ENCODE measurements at places on chromosomes 3 and 15.
A peak's percentile ranks its signal among the peaks of the same experiment; 100 is the strongest.

GRCh38 chr3:158105119-158105709, 1.0 kb downstream of the SHOX2 start:
- H3K36me3 ChIP-seq: no peaks in the 10 kb centered on the region
- H3K27me3 ChIP-seq: no peaks in the 10 kb centered on the region
- peak; percentile 29 for DNase-seq
- H3K4me1 ChIP-seq: 0 out of 2 replicates have a peak, but pooled peaks cover 2% of the 10 kb centered on the region
- H3K27ac ChIP-seq: no peak overlapping the region

DNA sequence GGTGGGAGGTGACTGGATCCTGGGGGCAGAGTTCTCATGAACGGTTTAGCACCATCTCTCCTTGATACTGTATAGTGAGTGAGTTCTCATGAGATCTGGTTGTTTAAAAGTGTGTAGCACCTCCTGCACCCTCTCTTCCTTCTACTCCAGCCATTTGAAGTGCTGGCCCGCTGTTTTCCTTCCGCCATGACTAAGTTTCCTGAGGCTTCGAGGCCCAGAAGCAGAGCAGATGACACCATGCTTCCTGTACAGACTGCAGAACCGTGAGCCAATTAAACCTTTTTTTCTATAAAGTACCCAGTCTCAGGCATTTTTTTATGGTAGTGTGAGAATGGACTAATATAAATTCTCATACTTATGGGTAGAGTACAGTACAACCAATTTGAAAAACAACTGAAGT, 123.6 kb upstream of the BHLHE40 start:
- no peaks in the 10 kb centered on the region for H3K27me3 ChIP-seq
- no peak for DNase-seq
- H3K4me1 ChIP-seq: peaks cover 7% of the 10 kb centered on the region
- H3K4me3 ChIP-seq: no peak overlapping the region

- H3K4me1 ChIP-seq: peaks cover 7% of the 10 kb centered on the region
- no peaks in the 10 kb centered on the region for H3K27me3 ChIP-seq
- H3K27ac ChIP-seq: no peak overlapping the region
- no peaks in the 10 kb centered on the region for H3K36me3 ChIP-seq
- DNase-seq: no peak
- no peak overlapping the region for H3K4me3 ChIP-seq
These were observed 2.5 kb downstream of the CCDC80 start for GRCh38 chr3:112638327-112639020.

- no peaks in the 10 kb centered on the region for H3K4me1 ChIP-seq
- no peak for DNase-seq
- H3K4me3 ChIP-seq: no peak overlapping the region
- no peak overlapping the region for H3K27ac ChIP-seq
- H3K36me3 ChIP-seq: peaks cover 29% of the 10 kb centered on the region
These were observed 13.5 kb downstream of the EAF1 start for GRCh38 chr3:15440891-15441290.

DNA sequence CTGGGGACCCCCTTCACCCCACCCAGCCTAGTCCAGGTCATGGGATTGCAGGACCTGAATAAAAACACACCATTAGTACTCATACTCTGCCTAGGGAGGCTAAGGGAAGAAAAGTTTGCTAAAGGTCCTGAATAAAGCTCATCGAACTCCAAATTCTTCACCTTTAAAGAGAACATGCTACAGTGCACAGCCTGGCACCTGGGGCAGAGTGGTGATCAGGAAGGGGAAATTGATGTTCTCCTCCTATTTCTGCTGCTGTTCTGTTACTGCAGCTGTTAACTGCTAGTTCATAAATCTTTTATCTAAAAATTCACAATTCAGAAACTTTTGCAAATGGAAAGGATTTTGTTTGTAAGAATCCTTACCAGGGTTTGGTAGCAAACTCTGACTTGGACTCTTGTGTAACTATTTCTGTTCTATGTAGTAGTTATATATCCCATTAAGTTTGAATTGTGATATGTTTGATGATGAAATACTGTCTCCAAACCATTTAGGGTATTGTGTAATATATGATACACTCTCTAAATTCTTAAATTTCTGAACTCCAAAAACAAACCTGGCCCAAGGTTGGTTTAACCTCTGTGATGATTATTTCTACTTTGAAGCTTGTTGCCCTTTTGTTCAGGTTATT, 27.9 kb downstream of the MCTP2 start:
- no peak overlapping the region for H3K27ac ChIP-seq
- no peak overlapping the region for H3K4me3 ChIP-seq
- no peaks in the 10 kb centered on the region for H3K27me3 ChIP-seq
- no peaks in the 10 kb centered on the region for H3K36me3 ChIP-seq
- no peaks in the 10 kb centered on the region for H3K4me1 ChIP-seq

DNA sequence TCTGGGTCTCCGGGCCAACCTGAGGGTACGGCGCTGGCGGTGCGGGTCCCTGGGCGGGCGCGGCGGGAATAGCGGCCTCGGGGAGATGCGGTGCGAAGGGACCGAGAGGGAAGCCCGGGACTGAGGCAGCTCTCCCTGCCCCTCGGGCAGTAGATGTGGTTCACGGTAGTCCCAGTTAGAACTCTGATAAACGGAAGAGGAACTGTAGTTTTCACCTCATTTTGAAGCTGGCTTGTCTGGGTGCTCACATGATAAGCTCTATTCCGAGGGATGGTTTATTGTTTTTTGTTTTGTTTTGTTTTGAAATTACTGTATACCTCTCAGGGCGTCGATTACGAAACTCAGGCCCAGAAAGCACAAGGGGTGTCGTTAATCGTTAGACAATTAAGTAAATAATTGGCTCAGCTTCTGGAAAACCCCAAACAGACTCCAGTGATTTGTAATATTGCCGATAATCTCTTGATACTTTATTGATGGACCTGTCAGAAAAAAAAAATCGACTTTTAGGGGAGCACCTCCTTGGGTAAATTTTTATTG, 413 bp downstream of the NUSAP1 start:
- H3K27ac ChIP-seq: peak overlapping the region; percentile 89
- H3K27me3 ChIP-seq: no peaks in the 10 kb centered on the region
- H3K36me3 ChIP-seq: peaks cover 19% of the 10 kb centered on the region
- DNase-seq: no peak
- H3K4me1 ChIP-seq: peaks cover 4% of the 10 kb centered on the region
- peak overlapping the region; percentile 94 for H3K4me3 ChIP-seq

GRCh38 chr15:74549816-74550215, 8.8 kb downstream of the ARID3B start:
- H3K4me3 ChIP-seq: no peak overlapping the region
- no peak overlapping the region for H3K27ac ChIP-seq
- H3K27me3 ChIP-seq: no peaks in the 10 kb centered on the region
- no peak for DNase-seq
- H3K4me1 ChIP-seq: peaks cover 17% of the 10 kb centered on the region
- H3K36me3 ChIP-seq: peaks cover 3% of the 10 kb centered on the region

DNA sequence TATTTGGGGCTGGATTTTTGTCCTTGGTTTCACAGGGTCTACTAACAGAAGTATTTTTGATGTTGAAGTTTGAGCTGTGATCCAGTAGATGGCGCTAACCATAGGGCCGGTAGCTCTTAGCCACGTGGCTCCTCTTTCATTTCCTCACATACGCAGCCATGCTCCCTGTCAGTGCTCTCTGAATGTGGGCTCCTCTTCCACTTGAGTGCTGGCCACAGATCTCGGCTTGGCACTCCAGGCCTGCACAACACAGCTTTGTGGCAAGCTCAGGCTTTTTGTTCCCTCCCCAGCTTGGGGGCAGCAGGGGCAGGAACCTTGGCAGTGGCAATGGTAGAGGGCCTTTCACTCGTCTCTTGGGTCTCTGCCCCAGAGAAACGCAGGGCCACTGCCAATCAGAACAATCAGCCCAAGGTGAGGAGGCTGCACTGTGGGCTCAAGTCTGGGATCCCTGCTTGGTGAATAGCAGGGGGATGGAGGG, 18.6 kb upstream of the DNAAF4 start:
- no peak overlapping the region for H3K27ac ChIP-seq
- H3K4me1 ChIP-seq: 0 out of 2 replicates have a peak, but pooled peaks cover 3% of the 10 kb centered on the region
- H3K36me3 ChIP-seq: no peaks in the 10 kb centered on the region
- DNase-seq: peak; percentile 83
- no peak overlapping the region for H3K4me3 ChIP-seq

- no peaks in the 10 kb centered on the region for H3K27me3 ChIP-seq
- peaks cover 78% of the 10 kb centered on the region for H3K36me3 ChIP-seq
- H3K27ac ChIP-seq: no peak overlapping the region
- H3K4me3 ChIP-seq: no peak overlapping the region
- DNase-seq: no peak
These were observed 12.2 kb downstream of the PRC1 start for GRCh38 chr15:90982135-90982534.

GRCh38 chr3:141489203-141489602, 2.4 kb downstream of the RASA2 start:
- no peak overlapping the region for H3K27ac ChIP-seq
- no peak for DNase-seq
- H3K36me3 ChIP-seq: no peaks in the 10 kb centered on the region
- H3K27me3 ChIP-seq: no peaks in the 10 kb centered on the region

DNA sequence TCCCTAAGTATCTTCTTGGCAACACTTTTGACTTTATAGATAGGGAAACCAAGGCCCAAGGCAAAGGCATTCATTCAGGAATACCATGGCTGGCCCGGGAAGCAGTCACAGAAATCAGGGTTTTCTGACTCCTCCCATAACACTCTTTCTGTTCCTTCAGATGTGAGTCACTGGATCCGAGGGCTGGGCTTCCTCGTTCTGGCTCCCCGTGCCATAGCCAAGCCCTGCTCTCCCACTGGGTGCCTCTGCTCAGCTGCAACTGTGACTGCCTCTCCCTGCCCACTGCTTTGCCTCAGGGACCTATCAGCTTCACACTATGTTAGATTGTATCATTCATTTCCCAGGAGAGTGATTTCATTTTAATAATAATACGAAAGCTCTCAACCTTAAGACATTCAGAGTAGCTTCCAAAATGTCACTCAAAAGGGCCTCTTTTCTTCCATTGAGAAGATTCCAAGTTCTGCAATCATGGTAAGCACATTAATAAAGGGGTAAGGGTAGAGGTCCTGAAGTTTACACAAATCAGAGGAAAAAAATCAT, 50.2 kb downstream of the GABRB3 start:
- H3K4me3 ChIP-seq: no peak overlapping the region
- no peaks in the 10 kb centered on the region for H3K27me3 ChIP-seq
- DNase-seq: no peak
- no peaks in the 10 kb centered on the region for H3K36me3 ChIP-seq

GRCh38 chr15:65836665-65837064, 32.6 kb upstream of the RAB11A start:
- no peak overlapping the region for H3K4me3 ChIP-seq
- peaks cover 22% of the 10 kb centered on the region for H3K4me1 ChIP-seq

- peak overlapping the region; percentile 38 for H3K27ac ChIP-seq
- peaks cover 16% of the 10 kb centered on the region for H3K4me1 ChIP-seq
- H3K4me3 ChIP-seq: peak overlapping the region; percentile 13
- no peaks in the 10 kb centered on the region for H3K27me3 ChIP-seq
These were observed 75.5 kb downstream of the ADAMTS9 start for GRCh38 chr3:64612082-64612860.

DNA sequence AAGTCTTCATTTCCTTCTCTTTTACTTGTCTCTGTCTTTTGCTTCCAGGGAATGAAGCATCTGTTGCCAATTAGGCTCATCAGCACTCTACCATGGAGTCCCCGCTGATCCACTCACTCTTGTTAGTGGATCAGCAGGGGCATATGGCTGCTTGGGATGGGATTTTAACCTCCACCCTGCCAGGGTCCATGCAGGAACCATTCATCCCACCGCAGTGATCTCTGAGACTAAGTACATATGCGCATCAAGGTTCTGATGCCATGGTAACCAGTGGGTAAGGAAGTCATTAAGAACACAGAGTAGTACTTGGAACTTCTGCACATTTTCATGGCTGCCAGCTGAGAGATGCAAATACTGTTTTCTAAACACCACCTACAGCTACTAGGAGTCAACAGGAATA, 374.0 kb upstream of the ALCAM start:
- H3K4me1 ChIP-seq: no peaks in the 10 kb centered on the region
- H3K36me3 ChIP-seq: no peaks in the 10 kb centered on the region

GRCh38 chr3:59829527-59829926, 779.7 kb upstream of the CFAP20DC start:
- H3K36me3 ChIP-seq: no peaks in the 10 kb centered on the region
- no peak for DNase-seq
- no peaks in the 10 kb centered on the region for H3K27me3 ChIP-seq
- no peak overlapping the region for H3K27ac ChIP-seq

DNA sequence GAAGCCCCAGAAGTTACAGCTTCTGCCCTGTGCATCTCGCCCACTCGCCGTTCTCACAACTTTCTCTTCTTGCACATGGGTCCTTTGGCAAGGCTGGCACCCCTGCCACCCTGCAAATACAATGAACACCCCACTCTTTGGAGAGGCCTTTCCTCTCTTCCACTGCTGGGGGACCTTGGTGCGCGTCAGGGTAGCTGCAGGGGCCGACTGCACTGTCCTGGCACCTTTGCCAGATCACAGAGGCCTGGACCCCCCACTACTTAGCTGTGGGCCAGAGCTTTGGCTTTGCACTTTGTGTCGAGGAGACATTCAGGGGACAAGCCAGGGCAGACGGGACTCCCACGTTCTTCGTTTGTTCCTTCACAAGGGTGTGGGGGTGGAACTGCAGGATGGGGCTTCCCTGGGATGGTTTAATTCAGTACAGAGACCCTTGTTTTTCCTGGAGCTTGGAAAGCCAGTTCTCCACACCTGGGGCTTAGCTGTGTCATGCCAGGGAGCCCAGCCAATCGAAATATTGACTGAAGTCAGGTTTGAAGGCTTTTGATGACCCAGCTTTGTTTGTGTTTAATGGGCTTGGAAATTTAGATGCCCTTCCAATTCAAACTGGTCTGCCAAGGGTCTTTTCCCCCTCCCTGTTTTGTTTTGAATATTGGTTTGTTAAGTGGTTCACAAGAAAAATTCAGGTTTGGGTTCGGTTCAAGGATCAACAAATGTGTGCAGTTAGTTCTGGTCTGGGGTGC, 256.1 kb upstream of the TLE3 start:
- H3K4me3 ChIP-seq: no peak overlapping the region
- H3K27me3 ChIP-seq: 0 out of 2 replicates have a peak, but pooled peaks cover 2% of the 10 kb centered on the region
- H3K36me3 ChIP-seq: no peaks in the 10 kb centered on the region
- DNase-seq: no peak

DNA sequence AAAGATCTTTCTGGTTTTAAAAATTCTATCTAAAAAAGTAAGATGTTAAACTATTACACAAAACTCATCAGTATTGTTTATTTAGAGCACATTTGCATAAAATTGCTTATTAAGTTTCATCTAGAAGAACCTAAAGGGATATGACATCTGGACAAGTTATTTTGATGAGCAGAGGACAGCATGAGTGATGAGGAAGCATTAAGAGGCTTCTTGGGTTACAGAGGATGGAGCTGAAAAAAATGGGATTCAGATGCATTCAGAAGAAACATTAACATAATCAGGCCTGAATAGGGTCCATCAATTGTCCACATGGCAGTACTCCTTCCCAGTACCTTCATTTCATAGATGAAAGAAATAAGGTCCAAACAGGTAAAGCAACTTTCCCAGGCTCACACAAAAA, 41.6 kb downstream of the IMPG2 start:
- no peaks in the 10 kb centered on the region for H3K36me3 ChIP-seq
- no peaks in the 10 kb centered on the region for H3K27me3 ChIP-seq
- H3K4me3 ChIP-seq: no peak overlapping the region
- H3K27ac ChIP-seq: no peak overlapping the region

Measured in SJCRH30 (cell line).